CD4-positive, alpha-beta T cell treated with Interleukin-17A for 4 hours (primary cell): ENCODE measurements at places on chromosomes 6 and 20.

DNA sequence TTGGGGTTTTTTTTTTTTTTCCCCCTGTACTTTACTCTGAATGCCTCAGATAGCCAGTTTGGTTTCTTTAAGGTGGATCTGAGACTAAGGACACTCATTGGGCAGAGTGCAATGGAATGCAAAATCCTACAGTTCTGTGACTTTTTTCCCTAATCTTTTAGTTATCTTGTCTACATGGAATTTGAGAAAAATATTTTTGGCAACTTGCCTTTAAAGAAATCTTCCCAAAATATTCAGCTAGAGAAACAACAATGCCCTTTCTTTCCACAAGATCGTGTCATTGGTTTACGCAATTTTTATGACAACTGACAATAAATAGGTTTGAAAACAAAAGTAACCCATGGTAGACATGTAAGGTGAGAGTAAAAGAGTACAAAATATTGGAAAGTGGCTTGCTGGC, 171.7 kb upstream of the LAMP5 start:
- DNase-seq = no peak

GRCh38 chr6:47944846-47945245, 163.0 kb downstream of the OPN5 start:
- no peak for DNase-seq

DNA sequence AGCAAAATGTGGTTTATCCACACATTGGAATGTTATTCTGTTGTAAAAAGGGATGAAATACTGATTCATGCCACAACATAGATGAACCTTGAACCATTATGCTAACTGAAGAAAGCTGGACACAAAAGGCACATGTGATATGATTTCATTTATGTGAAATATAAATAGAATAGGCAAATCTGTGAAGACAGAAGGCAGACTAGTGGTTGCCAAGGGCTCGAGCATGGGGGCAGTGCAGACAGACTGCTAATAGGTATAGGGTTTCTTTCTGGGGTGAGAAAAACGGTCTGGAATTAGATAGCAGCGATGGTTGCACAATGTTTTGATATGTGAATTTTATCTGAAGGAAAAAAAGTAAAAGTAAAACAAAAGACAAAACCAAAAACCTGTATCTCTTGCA, 54.6 kb upstream of the FNDC1 start:
- no peak for DNase-seq

DNA sequence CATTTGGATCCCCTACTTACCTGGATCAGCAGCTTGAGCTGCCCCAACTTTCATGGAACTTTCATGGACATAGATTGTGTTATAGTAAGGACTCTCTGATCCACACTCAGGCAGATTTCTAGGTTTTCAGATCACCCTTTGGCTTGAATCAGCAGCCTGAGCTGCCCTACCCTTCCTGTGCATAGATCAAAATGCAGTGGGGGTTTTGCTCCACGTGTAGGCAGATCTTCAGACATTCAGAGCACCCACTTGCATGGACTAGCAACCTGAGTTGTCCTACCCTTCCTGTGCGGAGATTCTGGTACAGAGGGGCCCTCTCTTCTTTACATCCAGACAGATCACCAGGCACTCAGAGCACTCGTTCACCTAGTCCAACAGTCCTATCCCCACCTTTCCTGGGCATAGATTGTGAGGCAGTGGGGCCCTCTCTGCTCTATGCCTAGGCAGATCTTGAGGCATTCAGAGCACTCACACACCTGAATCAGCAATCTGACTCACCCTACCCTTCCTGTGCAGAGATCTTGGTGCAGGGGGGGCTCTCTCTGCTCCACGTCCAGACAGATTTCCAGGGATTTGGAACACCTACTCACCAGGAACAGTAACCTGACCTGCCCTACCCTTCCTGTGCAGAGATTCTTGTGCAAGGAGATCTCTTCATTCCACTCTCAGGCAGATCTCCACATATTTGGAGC, 705.2 kb upstream of the NRSN1 start:
- DNase-seq = no peak

GRCh38 chr6:162525181-162525580, 202.4 kb downstream of the PRKN start:
- DNase-seq = no peak

DNA sequence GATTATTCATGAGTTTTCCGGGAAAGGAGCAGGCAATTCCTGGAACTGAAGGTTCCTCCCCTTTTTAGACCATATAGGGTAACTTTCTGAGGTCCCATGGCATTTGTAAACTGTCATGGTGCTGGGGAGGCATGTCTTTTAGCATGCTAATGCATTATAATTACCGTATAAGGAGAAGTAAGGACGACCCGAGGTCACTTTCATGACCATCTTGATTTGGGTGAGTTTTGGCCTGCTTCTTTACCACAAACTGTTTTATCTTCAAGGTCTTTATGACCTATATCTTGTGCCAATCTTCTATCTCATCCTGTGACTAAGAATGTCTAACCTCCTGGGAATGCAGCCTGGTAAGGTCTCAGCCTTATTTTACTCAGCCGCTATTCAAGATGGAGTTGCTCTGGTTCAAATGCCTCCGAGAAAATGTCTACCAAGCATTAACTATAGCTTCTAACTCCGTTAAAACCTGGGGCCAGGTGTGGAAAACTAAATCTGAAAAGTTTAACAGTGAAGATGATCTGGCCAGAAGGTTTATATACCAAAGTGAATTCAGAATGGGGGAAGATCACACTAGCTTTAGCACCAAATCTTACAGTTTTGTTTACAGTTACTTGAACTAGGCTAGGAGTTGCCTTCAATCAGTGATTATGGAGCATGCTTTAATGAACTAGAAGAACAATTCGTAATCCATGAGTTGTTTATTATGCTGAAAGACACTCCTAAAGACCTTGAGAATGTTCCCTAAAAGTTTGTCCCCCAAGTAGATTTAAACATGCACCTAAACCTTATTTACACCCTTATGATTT, 80.0 kb upstream of the TOP1 start:
- no peak for DNase-seq

DNA sequence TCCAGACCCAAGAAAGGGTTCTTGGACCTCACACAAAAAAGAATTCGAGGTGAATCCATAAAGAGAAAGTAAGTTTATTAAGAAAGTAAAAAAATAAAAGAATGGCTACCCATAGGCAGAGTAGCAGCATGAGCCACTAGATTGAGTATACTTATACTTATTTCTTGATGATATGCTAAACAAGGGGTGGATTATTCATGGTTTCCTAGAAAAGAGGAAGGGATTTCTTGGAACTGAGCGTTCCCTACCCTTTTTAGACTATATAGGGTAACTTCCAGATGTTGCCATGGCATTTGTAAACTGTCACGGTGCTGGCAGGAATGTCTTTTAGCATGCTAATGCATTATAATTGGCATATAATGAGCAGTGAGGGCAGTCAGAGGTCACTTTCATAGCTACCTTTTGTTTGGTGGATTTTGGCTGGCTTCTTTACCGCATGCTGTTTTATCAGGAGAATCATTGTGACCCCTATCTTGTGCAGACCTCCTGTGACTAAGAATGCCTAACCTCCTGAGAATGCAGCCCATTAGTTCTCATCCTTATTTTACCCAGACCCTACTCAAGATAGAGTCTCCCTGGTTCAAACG, 44.3 kb downstream of the TENT5A start:
- no peak for DNase-seq

- DNase-seq = no peak
These were observed 37.9 kb upstream of the CHD6 start for GRCh38 chr20:41655962-41656618.

DNA sequence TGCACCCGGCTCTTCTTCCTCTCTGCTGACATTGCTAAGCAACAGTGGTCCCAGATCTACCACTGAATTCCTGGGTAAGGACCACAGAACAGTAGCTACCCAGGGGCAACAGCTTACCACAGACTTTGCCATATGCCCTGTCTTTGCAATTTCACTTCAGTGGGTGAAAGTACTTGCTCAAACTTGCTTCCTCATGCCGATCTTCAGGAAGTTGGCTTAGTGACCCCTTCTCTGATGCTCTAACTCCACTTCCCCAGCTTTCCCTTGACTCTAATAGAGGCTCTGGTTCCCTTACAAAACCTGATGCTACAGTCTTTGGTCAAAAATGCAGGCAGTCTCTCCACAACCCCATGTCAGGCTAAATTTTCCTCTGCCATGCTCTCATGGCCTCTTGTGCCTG, 3.3 kb upstream of the TAAR5 start:
- DNase-seq = no peak

DNA sequence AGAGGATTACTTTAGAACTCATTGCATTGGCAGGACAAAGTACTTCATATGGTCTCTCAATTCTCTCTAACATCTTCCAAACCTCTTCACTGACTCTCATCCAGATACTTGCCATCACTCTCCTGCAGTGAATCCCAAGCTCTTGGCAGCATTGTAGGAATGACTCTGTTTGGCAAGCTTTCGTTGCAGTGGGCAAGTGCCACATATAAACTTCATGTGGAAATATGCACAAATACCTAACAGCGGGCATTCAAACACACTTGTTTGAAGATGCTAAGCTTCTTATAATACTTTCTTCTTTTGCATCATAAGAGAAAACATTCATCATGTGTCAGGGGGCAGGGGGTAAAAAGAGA, 86.2 kb upstream of the F13A1 start:
- DNase-seq = no peak

DNA sequence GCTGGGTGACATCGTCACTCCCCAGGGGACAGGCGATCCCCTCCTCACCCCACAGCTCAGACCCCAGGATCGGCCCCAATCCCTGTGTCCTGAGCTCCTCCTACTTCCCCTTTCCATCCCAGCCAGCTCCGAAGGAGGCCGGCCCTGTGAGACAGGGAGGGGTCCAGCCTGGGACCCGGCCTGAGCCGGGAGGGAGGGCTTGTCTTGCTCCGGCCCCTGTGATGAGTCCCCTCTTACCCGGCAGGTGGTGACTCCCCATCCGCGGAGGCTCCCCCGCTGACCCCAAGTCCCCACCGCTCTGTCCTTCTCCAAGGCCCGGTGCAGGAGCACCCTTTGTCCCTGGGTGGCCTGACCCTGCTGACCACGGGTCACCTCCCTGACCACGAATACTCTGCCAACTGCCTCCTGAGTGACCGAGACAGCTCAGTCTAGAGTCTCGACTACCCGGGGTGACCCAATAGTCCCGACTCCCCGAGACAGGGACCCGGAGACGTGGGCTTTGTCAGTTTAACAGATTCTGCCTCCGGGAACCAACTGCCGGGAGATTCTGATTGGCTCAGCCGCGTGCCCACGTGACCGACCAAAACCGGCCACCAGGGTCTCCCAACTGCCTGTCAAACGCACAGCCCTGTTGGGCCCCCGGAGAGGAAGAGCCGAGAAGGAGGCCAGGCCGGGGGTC, 187.4 kb upstream of the PROKR2 start:
- no peak for DNase-seq

DNA sequence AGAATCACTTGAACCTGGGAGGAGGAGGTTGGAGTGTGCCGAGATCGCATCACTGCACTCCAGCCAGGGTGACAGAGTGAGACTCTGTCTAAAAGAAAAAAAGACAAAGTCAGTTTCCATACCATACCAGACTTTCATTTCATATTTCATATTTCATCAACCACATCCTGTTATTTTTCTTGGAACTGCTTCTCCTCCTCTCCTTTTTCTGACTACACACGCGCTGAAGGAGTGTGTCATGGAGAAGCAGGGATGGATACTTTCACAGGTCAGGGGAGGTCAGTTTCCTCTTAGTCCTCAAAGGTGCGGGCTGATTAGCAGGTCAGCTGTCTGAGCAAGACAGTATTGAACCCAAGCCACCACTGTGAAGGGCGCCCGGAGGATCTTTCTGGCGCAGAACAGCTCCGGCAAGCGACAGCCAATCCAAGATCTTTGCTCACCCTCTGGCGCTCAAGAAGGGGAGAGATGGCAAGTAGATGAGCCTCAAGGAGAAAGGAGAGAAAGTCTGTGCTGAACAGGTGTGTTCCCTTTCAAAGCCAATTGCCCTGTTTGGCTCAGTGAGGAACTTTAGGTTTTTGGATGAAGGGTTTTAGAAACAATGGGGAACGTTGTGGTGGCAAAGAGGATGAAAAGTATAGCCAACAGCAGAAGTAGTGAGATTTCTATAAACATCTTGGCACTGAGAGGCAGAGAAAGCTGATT, 18.9 kb upstream of the SYNJ2 start:
- peak; percentile 9 for DNase-seq

DNA sequence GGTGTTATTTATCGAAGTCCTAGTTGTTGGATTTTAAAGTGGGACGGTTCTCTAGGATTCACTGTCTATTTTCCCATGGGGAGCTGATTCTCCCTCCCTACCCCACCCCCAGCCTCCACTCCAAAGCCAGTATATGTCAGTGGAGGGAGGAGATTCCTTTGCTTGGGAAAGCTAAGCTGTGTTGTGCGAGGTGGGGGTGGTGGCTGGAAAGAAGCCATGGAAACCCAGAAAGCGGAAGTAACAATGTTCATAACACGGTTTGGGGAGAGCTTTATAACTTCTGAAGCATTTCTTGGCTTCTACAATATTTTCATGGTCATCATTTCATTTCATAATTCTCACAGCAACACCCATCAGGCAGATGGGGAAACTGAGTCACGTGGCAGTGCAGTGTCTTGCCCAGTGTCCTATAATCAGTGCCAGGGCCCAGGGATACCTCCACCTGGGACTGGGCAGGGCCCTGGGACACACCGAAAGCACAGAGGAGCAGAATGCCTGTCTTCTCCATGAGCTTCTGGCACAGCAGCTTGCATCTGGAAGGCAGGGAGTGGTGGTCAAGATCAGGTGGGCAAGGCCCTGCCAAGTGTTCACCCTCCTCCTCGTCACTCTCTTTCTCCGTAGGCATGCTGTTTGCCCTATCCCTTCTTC, 4.5 kb downstream of the SUN5 start:
- DNase-seq = no peak

GRCh38 chr6:16929809-16930208, 168.5 kb upstream of the ATXN1 start:
- DNase-seq = no peak

- no peak for DNase-seq
These were observed 1.5 kb downstream of the ZC3H12D start for GRCh38 chr6:149483334-149483725.

DNA sequence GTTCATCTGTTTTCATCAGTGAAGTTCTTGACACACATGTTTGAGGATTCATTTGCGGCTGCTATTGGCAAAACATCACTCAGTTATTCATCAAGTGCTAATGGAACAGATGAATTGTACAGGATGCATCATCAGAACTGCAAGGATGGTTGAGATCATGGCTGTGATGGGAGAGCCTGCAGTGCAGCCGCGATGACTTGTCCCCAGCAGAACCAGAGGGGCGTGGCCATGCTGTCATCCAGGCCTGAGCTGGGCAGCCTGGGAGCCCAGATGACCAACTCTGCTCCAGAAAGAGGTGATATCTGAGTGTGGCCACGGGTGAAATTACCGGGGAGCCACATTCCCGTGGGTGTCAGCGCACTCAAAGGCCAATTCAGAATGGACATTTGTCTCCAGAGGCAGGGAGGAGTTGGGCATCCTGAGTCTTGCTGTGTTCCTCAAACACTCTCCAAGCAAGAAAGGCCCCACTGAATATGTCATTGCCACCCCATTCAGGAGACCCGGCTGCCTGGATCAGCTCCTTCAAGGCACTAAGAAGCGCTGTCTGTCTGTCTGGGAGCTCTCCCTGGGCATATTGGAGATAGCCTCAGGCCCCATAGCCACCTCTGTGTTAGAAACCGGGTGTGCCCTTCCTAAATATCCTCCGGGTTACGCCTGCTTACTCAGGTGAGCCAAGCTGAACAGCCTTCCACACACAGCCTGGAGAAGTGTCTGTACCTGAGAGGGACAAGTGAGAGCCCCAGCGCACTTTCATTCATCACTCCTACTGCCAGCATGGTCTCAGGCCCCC, 66.7 kb downstream of the SYNDIG1 start:
- no peak for DNase-seq

GRCh38 chr6:83311231-83311630, 118.1 kb downstream of the RWDD2A start:
- DNase-seq = no peak

- peak; percentile 68 for DNase-seq
These were observed 5.7 kb upstream of the NECAB3 start for GRCh38 chr20:33679758-33680485.
